Stimulated activated CD4-positive, alpha-beta T cell treated with anti-CD3 and anti-CD28 coated beads, Interleukin-15, amount 100 ng/mL, for 48 hours (primary cell): ENCODE measurements at places on chromosomes 6 and 20.

- DNase-seq = no peak
These were observed 464.3 kb upstream of the BTBD3 start for GRCh38 chr20:11453430-11453829.

DNA sequence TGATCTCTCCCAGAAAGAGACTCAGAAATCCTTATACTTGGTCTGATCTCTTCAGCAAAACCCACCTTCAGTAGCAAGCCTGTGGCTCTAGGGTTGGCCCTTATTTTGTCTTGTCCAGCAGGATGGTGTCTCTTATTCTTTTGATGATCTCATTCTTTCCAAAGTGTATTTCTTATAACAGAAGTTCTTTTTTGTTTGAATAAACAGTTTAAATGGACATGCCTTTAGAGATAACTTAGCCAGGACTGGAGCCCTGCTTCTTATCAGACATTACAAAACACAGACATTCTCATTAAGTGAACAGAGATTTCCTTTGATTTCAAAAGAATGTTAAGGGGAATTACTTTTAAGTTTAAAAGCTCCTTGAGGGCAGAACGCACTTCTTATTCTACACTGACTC is 31.7 kb downstream of the KCNS1 start:
- no peak for DNase-seq

- no peak for DNase-seq
These were observed 159.1 kb downstream of the HACE1 start for GRCh38 chr6:104700371-104701185.

DNA sequence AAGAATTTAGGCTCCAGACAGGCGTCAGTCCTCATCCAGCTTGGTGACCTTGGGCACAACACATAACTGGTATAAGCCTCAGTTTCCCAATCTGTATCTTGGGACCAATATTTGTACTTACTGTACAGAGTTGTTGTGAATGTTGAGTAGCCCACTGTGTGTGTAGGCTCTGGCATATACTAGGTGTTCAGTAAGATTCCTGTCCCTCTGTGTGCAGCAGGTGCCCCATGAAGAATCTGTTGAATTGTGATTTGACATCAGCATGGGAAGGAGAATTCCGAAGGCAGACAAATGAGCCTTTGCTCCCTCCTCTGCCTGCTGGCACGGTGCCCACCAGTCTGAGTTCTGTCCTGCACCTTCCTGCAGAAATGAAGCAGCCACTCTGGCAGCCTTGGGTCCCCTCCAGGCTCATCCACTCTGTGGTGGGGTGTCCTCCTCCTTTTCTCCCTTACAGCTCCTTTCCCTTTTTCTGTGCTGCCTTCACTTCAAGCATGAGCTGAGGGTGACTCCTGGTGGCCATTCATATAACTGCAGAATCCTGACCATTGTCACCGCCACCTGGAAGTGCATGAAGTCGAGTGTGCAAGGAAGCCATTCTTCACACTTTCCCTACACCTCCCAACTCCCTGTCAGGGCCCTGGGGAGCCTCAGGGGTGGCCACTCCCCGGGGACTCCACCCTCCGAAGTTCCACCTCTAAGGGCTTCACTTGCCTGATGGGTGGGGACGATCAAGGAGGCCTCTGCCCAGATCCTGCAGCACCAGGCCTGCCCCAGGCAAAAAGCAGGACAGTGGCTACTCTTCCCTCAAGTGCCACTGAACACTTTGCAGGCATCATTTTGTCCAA is 48.2 kb downstream of the MRPL14 start:
- peak; percentile 70 for DNase-seq

- no peak for DNase-seq
These were observed at the start of gene GLP1R for GRCh38 chr6:39048481-39049399. Gene GLP1R (plus strand): TSS chr6:39048781. CDS start chr6:39048841, 60 bp downstream.

DNA sequence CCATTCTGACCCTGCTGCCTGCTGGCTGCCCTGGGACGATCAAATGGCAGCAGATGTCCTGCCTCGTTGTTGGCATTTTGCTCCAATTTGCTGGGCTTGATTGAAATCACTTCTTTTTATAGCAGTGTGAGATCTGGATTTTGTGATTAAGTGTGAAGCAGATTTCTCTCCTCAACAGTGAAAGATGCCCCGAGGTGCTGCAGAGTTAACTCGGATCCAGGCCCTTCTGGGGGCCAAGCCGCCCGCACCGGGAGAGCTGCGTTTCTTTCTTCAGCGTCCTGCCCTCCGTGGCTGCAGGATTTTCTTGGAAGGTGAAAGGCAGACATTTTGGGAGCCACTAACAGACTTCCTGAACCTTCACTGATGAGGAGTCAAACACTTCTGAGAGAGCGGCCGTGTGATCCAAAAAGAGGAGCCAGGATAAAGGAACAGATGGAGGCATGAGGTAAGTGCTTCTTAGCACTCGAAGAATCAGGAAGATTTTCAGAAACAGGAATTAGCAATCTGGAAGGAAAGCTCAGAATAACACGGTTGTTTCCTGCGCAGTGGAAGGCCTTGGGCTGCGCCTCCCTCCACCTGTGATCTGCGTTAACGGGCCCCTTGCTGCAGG is 139.5 kb upstream of the AFDN start:
- DNase-seq = no peak

- DNase-seq = no peak
These were observed 71.0 kb upstream of the SPACA1 start for GRCh38 chr6:87976616-87977015.

- DNase-seq = no peak
These were observed 104.6 kb upstream of the GLP1R start for GRCh38 chr6:38943964-38944363.

- DNase-seq = no peak
These were observed 83.0 kb upstream of the RPS6KA2 start for GRCh38 chr6:166710084-166710483.

DNA sequence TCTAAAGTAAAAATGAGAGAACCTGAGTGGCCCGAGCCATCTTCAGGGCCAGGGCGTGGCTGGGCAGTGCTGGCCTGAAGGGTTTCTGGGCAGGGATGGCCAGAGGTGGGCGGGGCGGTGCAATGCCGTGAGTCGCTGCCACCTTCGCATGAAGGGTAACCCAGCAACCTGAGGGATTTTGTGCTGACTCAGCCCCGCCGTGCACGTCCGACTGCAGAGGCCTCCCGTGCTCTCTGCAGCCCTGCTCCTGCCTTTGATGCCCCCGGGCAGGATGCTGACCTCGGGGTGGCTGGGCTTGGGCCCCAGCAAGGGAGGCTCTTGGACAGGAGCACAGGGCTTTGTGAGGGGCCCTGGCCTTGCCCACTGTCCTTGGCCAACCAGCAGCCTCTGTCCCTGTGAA is 81.7 kb upstream of the GATA5 start:
- no peak for DNase-seq

- no peak for DNase-seq
These were observed 12.9 kb downstream of the TSPYL1 start for GRCh38 chr6:116266803-116267202.

- no peak for DNase-seq
These were observed 66.9 kb upstream of the SMIM28 start for GRCh38 chr6:138310821-138311220.

DNA sequence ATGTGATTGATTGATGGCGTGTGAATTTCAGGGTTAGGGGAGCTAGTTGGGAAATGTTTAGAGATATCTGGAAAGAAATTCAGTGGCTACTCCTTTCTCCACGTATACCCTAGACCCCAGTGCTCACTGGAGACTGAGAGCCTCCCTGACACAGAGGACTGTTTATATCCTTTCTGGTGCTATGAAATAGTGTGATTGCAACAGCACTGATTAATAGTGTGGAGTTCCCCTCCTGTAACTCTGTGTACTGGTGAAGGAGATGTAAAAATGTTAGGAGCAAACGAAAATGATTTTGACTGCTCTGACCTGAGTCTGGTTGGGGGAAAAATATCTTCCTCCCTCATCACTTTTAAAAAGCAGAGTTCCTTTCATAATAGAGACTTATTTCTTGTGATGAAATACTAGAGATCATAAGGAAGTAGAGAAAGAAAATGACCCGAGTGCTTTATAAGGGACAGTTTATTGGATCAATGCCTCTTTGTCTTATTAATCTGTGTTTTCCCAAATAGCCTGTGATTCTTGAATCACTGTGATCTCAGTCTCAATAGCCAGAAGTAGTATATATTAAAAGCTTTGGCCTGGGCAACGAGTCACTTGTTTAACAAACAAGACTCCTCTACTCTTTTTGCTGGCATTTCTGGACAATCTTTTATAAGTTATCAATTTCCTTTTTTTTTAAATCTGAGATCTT is 92.3 kb downstream of the RNF182 start:
- no peak for DNase-seq

GRCh38 chr6:24099181-24099580 is 26.8 kb upstream of the NRSN1 start:
- DNase-seq = no peak
